ENCODE measurements at places on chromosomes 2 and 18. TPM values are rescaled to one million over a fixed set of nuclear protein-coding genes. Genes with fewer than 3 reads are reported as not detected.

The EPAS1 gene
- total RNA-seq = 35.0 TPM

The CRYGD gene
- not detected for total RNA-seq

The EVX2 gene
- total RNA-seq = not detected

GRCh38 chr2:10370895-10371294 is 68.2 kb downstream of the HPCAL1 start:
- H3K27ac ChIP-seq = no peak overlapping the region
- no peak overlapping the region for H3K4me3 ChIP-seq
- no peak for DNase-seq
- no peaks in the 10 kb centered on the region for H3K27me3 ChIP-seq

DNA sequence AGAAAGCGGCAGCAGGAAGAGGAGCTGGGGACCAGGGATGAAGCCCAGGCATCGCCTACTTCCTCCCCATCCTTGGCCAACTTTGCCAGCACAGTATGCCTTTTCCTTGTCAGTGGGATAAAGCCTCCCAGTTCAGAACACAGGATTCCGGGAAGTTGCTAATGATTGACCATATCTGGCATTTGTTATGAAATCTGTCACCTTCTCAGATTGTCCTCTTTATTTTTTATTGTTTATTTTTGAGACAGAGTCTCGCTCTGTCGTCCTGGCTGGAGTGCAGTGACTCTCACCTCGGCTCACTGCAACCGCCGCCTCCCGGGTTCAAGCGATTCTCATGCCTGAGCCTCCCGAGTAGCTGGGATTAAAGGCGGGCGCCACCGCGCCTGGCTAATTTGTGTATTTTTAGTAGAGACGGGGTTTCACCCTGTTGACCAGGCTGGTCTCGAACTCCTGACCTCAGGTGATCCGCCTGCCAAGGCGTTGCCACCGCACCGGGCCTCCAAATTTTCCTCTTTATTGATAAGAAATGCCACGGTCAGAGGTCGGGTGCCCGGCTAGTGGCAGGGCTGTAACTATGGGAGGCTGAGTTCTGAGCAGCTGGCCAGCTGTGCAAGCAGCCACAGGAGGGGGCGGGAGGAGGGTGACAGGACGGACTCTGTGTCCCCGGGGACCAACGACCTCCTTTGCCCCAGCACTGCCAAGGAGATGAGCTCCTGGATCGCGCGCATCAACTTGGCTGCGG is 24.4 kb downstream of the PSD4 start:
- no peak for DNase-seq
- H3K27ac ChIP-seq = no peak overlapping the region
- H3K36me3 ChIP-seq = no peaks in the 10 kb centered on the region
- peak overlapping the region; percentile 55 for H3K4me3 ChIP-seq
- H3K27me3 ChIP-seq = no peaks in the 10 kb centered on the region
